ENCODE measurements at places on chromosomes 1 and 21.

DNA sequence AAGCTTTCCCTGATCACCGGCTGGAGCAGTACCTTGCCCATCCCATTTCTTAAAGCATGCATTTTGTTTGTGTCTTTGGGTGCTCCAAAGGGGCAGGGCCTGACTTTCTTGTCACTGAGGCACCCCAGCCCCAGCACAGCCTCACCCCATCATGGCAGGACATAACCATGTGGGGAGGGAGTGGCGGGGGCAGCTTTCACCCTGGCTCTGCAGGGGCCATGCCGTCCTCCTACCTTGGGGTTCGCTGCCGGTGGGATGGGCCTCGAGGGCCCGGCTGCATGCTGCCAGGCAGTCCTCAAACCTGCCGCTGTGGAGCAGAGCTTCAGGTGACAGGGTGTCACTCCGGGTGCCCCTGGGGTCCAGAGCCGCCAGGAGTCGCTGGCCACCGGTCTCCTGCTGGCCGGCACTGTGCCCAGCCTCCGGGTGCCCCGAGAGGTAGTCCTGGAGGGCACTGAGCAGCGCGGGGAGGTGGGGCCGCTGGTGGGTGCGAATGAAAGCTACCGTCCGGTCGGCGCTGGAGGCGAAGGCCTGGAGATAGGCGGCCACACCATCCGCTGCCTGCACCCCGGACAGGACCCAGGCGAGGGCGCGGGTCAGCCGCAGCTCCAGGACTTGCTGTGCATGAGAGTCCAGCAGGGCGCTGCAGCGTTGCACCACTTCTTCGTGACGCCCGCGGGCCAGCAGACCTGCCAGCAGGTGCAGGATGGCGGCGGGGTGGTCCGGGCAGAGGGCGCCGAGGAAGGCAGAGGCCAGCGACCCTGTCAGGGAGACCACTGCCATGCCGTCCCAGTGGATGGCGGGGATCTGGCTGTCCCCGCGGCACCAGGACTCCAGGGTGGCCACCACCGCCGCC is 1.5 kb downstream of the TTC34 start:
- no peak for DNase-seq

DNA sequence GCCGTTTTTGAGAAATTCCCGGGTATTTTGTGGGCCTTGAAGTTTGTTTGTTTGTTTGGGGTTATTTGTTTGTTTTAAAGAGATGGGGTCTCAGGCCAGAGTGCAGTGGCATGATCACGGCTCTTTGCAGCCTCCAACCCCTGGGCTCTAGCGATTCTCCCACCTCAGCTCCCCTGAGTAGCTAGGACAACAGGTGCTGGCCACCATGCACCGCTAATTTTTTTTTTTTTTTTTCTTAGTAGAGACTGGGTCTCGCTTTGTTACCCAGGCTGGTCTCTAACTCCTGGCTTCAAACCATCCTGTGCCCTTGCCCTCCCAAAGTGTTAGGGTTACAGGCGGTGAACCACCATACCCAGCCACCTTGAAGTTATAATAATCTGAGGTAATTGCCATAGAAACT is 2.0 kb downstream of the CHTOP start:
- no peak for DNase-seq

DNA sequence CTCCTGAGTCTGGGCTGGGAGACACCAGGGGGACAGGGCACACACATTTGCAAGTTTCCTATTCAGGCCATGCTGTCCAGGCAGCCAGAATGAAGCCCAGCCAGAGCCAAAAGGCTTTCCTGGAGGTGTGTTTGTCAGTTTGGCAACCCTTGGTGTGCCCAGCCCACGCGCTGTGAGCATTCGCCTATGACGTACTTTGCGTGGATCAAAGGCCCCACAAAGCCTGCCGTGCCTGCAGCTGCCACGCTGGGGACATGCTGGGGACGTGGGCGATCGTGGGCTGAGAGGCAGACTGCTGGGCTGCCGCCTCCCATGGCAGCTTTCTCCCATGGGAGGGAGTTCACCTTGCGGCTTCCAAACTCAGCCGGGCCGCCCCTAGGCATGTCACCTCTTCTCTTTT is 57.5 kb downstream of the CD247 start:
- DNase-seq = no peak

DNA sequence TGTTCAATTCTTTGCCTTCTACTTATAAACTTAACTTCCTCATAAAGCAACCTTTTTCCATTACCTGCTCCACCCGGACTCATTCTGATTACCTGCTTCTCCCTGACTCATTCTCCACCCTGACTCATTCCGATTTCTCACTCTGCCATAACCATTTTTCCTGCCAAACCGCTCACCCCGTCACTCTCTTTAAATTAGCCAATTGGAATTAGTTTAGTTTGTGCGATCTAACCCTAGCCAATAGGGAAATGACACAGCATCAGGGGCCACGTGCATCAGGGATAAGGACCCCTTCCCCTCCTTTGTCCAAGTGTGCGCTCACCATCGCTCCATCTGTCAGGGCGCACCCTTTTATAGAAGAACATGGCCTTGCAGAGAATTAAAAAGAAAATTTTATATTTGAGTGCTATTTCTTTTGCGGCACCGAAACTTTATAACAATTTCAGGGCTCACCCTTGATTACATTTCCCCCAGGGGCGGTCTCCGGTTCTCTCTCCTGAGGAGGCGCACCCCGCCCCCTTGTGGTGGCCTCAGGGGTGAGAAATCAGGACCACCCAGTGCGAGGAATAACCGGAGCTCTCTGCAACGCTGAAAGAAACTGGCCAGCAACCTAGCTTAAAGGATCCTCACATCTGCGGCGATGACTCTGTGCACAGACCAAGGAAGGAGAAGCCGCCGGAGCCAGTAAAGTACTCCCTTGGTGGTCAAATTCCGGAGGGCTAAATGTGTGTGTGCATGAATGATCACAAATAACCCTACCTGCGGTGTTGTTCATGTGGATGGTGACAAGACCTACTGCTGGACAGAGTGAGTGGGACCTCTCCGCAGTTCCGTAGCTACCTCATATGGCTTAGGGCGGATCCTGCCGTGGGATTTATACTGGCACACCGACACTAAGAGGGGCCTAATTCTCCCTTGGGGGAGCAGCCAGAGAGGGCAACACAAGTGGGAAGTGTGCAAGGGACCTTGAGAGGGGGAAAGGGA is 30.3 kb upstream of the CBR3 start:
- no peak for DNase-seq

DNA sequence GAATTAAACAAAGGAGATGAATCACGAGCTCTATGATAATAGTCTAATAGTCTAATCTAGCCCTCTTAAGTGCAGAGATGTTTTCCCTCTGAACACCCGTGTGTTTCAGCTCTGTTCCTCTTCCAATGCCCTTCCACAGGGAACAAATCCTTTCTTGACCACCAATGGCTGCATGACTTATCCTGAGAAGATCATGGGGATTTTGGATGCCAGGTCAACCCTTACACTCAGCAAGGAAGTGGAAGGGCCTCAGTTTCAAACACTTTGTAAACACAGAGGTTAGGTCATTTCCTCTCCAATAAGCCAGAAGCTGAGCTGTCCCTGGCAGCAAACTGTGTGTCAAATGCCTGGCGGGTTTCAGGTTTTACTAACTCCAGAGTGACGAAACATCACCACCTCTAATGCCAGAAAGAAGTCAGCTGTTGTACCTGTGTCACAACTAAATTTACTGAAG is 200.0 kb downstream of the GABPA start:
- DNase-seq = no peak

DNA sequence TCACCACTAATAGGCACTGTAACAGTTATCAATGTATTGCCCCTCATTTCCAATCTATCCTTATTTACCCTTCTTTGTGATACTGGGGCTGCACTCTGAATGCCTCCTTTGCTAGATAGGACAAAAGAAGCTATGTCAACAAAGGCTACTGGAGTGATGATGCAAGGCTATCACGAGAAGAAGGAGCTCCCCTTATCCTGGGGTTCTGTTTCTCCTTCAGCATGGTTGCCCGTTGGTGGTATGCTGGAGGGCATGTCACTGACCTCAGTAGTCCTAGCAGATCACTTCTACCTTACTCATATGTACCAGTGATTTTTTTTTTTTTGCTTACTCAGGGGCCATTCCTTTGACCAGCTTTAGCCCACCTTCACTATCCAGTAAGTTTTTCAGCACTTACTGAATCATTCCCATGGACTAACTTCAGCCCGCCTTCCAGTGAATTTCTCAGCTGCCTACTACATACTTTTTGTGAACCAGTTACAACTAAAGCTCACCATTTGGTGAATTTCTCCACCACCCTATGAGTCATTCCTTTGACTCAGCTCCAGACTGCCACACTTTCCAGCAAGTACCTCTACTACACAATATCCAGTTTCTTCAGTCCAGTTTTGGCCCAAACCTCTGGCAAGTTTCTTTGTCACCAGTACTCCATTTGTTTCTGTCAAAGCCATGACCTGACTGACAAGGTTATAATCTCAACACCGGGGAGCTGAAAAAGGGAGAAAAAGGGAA is 944.5 kb downstream of the KCNT2 start:
- no peak for DNase-seq

DNA sequence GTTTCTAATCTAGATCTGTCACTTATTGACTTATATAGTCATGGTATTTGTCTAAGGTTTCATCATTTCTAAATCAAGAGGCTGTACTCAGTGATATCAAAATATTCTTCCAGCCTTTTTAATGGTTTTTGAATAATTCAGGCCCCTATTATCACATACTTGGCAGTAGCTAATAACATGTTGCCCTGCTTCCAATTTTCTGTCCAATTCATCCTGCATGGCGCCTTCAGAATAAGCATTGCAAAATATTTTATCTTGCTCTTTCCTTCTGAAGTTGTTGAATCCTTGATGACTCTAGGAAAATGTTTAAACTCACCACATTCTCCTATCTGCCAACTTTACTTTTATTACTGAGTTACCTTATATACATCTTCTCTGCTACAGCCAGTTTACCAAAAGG is 517.2 kb upstream of the B3GALT2 start:
- DNase-seq = no peak

DNA sequence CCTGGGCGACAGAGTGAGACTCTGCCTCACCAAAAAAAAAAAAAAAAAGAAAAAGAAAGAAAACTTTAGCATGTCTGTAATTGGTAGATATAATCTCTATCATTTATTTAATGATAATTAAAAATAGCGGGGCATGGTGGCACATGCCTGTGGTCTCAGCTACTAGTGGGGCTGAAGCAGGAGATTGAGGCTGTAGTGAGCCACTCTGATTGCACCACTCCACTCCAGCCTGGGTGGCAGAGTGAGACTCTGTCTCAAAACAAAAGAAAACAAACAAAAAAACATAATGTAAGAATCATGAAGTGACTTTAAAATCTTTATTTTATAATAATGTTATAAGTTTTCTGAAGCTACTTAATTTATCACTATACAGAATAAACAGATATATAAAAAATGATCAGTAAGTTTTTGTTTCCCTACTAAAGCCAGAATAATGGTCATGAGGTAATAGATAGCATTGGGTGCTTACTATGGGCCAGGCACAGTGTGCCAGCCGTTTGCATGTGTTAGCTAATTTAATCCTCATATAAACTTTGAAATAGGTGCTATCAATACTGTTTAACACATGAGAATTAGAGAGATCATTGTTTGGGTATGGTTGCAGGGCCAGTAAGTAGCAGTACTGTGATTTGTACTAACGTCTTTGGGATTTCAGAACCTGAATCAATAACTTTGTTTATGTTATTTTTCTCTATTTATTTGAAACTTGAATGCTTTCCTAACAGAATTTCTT is 23.8 kb downstream of the CLIC4 start:
- DNase-seq = no peak

GRCh38 chr1:41277371-41277975 is 35.4 kb upstream of the SCMH1 start:
- DNase-seq = no peak

GRCh38 chr21:42068592-42068991 is 2.5 kb upstream of the UMODL1 start:
- DNase-seq = no peak

GRCh38 chr1:72000809-72001208 is 281.5 kb downstream of the NEGR1 start:
- no peak for DNase-seq

GRCh38 chr1:82162486-82163420 is 362.0 kb downstream of the ADGRL2 start:
- DNase-seq = no peak

GRCh38 chr1:30299393-30299792 is 424.0 kb downstream of the MATN1 start:
- DNase-seq = no peak

- no peak for DNase-seq
Observed at GRCh38 chr1:47870480-47870879, 126.7 kb downstream of the TRABD2B start.

DNA sequence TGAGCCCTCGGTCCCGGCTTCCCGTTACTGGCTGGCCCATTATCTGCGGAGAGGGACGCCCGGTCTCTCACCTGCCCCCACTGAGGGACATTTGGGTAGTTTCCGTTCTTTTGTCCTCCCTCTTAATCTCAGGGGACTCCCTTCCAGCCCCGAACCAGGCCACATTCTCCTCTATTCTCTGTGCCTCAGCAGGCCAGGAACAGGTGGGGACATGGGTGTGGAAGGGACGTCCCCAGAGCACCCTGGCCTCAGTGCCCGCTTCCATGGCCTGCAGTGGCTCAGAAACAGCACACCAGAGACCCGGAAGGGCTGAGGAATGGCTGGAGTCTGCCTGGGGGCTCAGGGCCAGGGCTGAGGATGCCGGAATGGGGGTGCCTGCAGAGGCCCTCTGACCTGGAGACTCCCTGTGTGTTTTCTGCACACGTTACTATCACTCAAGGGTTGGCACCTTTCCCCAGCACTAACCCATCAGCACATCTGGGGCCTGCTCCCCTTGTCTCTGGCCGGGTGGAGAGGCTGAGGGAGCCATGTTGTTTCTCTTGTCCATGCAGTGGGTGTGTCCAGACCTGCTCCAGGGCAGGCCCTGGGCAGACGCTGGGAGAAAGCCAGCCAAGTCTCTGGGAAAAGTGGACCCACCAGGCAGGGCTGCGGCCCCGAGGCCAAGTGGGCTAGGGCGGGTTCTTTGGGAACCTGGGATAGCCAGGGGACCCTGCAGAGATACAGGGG is 10.0 kb upstream of the DNMT3L start:
- no peak for DNase-seq

DNA sequence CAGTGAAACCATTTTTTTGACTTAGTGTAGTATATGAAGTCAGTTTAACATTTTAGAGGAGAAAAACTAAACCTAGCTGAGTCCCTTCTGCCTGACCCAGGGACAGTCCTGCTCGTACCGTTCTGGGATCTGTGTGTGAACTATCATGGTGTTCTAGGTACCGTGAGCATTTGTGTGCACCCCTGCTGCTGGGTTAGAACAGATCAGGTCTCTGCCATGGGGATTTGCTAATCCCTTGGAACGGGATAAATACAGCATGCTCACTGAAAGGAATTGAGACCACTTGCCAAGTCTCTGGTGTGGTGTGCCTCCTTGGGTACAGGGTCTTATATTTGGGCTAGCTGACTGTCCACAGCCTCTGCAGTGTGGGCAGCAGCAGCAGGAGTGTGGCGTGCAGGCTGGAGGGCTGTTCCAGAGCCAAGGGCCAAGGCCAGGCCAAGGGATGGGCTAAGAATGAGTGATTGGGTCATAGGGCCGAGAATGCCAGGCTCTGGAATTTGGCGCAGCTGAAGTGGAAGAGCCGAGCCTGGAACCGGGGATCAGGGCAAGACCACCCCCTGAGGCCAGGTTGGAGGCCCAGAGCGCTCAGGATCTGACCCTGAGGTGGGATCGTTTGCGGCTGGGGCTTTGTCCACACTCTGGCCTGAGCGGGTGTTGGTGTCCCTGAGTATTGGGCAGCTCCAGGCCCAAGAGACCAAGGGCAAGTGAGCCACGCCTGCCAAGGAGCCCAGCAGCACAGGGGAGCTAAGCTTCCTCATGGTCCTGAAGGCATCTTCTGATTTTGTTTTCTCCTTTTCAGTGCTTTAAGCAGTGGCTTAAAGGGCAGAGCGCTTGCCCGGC is 66.3 kb downstream of the VPS26C start:
- no peak for DNase-seq

- DNase-seq = no peak
Observed at GRCh38 chr1:33654267-33654834, 181.9 kb downstream of the ZSCAN20 start.

All from NCI-H446 treated with DMSO at 0.1 percent for 48 hours (cell line).